Naive B cell (primary cell): ENCODE measurements at places on chromosomes 13 and 19. TPM values are rescaled to one million over a fixed set of nuclear protein-coding genes. Genes with fewer than 3 reads are reported as not detected.

- DNase-seq = no peak
- H3K36me3 ChIP-seq = peaks cover 8% of the 10 kb centered on the region
- H3K4me1 ChIP-seq = peaks cover 4% of the 10 kb centered on the region
- no peak overlapping the region for H3K4me3 ChIP-seq
These were observed 61.5 kb downstream of the B3GLCT start for GRCh38 chr13:31261241-31261640.

The FKBP8 gene
- 70.8 TPM for polyA plus RNA-seq

DNA sequence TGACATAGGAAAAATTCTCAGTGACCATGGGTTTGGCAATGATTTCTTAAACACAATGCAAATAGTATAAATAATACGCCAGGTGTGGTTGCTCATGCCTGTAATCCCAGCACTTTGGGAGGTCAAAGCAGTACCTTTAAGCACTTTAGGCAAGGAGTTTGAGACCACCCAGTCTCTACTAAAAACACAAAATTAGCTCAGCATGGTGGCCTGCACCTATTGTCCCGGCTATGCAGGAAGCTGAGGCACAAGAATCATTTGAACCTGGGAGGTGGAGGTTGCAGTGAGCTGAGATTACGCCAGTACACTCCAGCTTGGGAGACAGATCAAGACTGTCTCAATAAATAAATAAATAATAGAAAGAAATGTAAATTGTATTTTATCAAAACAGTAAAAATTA, 356.5 kb upstream of the SLITRK6 start:
- no peak overlapping the region for H3K27ac ChIP-seq
- no peaks in the 10 kb centered on the region for H3K4me1 ChIP-seq
- no peaks in the 10 kb centered on the region for H3K36me3 ChIP-seq

The LRRC25 gene
- 6.0 TPM for polyA plus RNA-seq

DNA sequence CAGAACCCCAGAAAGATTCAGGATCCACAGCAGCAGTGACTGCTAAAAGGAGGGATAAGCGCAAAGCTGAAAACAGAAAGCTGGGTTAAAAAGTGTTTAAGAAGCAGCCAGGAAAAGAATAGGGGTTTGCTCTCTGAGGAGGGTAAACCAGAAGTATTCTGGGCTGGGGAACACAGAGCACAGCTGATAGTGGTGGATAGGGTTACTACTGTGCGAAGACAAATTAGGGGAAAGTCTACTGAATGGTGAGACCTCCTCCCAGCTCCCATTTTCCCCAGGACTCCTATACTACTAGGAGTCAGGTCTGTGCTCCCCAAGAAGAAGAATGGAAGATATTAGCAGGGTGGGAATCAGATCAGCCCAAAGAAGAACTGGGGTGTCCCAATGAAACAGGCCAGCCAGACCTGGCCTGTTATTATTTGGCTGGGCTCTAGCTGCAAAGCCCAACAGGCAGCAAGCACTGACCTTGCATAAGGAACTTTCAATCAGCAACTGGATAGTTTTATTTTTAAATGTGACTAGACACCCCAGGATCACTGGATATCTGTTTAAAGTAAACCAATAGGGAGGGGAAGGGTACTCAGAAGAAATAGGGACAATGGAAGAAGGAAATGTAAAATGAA, 43.5 kb upstream of the SERTM1 start:
- DNase-seq = no peak
- no peaks in the 10 kb centered on the region for H3K27me3 ChIP-seq
- no peak overlapping the region for H3K4me3 ChIP-seq
- no peaks in the 10 kb centered on the region for H3K36me3 ChIP-seq
- no peaks in the 10 kb centered on the region for H3K4me1 ChIP-seq

DNA sequence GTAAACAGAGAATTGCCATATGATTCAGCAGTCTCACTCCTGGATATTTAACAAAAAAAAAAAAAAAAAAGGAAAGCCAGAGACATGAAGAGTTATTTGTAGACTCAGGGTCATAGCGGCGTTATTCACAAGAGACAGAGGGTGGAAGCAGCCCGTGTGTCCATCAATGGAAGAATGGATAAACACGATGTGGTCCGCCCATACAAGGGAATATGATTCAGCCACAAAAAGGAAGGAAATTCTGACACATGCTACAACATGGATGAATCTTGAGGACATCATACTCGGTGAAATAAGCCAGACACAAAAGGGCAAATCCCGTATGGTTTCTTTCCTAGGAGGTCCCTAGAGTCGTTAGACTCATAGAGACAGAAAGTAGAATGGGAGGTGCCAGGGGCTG, 14.8 kb downstream of the ACSBG2 start:
- no peaks in the 10 kb centered on the region for H3K36me3 ChIP-seq
- no peaks in the 10 kb centered on the region for H3K4me1 ChIP-seq
- peaks cover 5% of the 10 kb centered on the region for H3K27me3 ChIP-seq
- no peak overlapping the region for H3K27ac ChIP-seq
- no peak for DNase-seq
